ENCODE measurements at places on chromosomes 1 and 21.

DNA sequence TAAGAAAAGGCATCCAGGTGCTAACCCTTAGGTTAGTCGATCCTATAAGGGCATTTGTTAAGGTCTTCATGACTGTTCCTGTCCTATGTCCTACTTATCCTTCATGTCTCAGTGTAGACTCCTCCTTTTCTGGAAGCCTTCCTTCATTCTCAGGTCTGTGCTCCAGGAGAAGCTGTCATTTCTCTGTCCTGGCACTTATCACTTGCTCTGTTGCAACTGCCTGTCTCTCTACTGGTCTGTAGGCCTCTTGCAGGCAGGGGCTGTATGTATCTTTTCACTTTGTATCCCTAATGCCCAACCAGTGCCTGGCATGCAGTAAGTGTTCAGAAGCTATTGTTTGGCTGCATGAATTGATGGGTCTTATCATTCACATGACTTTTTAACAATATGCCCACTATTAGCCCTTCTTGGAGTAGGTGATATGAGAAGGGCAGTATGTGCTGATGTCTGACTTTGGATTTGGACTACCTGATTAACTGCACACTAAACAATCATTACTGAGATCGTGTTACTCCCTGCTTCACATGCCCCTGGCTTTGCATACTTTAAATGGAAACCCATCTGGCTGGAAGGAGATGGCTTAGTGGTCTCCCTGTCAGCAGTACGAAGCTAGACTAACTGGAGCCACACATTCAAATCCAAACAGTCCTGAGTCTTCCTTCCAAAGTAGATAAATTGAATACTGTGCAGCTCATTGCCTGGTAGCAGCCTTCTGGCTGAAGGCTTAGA lies 88.8 kb downstream of the RGL1 start:
- no peak for DNase-seq

DNA sequence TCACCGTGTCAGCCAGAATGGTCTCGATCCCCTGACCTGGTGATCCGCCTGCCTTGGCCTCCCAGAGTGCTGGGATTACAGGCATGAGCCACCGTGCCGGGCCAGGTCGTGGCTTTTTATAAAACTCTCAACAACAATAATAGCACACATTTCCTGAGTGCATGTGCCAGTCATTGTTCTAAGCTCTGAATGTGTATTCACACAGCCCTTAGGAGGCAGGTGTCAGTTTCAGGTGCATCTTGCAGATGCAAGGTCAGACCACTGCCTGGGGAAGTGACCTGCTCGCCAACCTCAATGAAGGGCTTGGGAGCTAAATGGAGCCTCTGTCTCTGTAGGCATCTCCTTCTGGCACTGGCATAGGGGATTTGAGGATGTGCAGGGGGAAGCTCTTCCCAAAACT lies 1.6 kb upstream of the LEFTY2 start:
- DNase-seq = no peak

DNA sequence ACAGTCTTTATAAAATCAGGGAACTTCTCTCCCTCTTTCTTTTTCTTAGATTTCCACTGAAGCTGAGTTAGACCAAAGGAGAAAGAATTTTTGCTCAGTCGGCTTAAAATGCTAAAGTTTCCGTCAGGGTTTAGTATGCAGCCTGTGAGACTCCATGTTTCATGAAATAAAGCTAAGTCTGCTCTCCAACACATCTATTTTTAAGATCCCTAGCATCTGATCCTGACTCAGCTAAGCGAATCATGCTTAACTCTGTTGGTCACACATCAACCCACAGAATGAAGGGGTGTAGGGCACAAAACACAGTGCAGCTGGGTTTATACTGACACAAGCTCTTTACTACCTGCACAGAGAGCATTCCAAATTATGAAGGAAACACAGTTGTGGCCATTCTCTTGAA lies 102.4 kb upstream of the ZNF281 start:
- DNase-seq = no peak

- DNase-seq = no peak
Measured at GRCh38 chr21:43345746-43346409, 81.1 kb downstream of the SIK1 start.

GRCh38 chr1:46675549-46676314 lies 4.1 kb downstream of the TEX38 start:
- DNase-seq = no peak

GRCh38 chr1:56322211-56322610 lies 257.2 kb downstream of the PLPP3 start:
- no peak for DNase-seq

DNA sequence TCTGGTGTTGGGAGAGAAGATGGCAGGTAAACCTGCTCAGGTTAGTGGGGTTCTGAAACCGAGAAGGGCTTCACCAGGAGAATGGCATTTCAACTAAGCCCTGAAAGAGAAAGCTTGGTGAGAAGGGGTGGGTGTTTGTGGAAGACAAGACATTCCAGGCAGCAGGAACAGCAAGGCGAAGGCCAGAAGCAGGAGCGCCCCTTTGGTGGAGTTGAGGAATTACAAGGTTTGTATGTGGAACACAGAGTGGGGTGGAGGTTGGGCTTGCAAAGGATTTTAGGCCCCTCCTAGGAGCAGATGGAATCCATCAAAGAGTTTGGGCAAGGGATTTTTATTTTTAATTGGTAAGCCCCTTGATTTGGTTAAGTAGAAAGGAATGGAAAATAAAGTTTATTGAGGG lies 24.8 kb upstream of the ELOA start:
- DNase-seq = no peak

- DNase-seq = no peak
Measured at GRCh38 chr21:46001821-46002681, 20.5 kb downstream of the COL6A1 start.

DNA sequence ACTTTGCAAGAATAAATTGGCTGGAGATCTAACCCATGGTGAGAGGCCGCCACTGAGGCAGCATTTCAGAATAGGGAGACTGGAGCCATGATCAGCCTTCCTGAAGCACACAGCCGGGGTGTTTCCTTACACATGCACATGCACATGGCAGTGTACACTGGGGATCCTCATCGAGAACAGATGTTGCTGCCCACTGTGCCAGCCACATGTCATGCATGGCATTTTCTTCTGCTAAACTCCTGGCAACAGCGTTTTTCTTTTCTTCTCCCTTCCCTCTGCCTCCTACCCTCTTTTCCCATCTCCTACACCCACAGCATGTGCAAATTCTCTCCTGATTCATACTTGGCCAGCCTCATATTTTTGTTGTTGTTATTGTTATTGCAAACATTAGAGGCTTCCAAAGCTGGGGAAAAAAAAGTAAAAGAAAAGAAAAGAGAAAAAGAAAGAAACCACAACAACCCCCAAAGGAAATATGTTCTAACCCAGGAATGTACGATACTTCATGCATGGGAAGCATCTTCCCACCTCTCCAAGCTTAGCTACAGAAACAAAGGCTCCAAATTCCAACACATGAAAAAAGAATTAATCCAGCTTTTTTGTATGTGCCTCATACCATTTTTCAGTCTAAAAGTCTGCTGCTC lies 344.0 kb downstream of the ASTN1 start:
- no peak for DNase-seq

GRCh38 chr1:154729031-154729442 lies 121.1 kb upstream of the ADAR start:
- no peak for DNase-seq

DNA sequence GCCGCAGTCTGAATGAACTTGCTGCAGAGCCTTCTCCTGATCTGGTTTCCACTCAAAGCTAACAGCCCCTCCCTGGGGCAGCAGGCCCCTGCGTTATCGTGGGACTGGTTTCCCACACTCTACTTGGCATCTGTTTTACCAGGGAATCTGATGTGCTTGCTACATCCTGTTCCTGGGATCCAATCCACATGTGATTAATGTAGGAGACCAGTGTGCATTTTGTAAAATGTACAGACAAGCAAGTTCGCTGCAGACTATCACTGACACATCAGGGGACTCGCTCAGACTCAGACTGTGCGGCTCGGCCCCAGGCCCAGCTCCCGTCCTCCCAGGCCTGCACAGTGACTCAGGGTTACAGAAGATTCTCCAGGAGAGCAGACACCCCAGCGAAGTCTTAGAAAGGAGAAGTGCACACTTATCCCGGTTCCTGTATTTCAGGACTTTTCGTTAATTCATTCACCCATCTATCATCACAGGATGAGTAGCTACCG lies 340.1 kb downstream of the MATN1 start:
- DNase-seq = no peak

All from stimulated activated CD8-positive, alpha-beta memory T cell treated with anti-CD3 and anti-CD28 coated beads, Interleukin-4, amount 100 ng/mL, for 1 hour (primary cell).